Coronary artery (tissue), 2 donors: ENCODE measurements at places on chromosomes 1 and 21.

- DNase-seq: no peak
These were observed 97.0 kb upstream of the DPH5 start for GRCh38 chr1:101122452-101123166.

DNA sequence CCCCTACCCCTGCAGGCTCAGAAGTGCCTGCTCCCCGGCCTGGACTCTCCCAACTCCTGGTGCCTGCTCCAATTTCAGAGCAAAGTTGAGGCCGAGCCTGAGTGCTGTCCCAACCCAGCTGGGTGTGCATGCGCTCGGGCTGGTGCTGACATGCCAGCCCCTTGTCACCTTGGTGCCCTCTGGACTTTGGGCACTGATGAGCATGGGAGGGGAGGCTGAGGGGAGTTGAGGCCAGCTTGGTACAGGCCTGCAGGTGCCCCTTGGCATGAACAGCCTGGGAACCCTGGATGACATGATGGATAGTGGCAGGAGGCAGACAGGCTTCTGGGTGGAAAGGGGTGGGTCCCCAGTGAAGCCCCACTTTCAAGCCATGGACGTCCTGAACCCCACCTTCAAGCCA, 366.1 kb upstream of the NEGR1 start:
- no peak for DNase-seq

DNA sequence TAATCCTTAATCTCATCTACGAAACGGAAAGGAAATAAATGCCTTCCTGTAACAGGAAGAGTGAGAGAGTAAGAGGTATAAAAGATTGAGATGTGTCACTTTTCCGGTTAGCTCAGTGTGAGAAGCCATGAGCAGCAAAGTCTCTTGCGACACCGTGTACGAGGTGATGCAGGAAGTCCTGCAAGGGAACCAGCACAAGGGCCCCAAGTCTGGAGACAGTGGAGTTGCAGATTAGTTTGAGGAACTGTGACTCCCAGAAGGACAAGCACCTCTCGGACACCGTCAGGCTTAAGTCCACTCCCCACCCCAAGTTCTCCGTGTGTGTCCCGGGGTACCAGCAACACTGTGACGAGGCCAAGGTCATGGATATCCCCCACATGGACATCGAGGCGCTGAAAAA, 592.3 kb upstream of the ADGRL2 start:
- DNase-seq: no peak

DNA sequence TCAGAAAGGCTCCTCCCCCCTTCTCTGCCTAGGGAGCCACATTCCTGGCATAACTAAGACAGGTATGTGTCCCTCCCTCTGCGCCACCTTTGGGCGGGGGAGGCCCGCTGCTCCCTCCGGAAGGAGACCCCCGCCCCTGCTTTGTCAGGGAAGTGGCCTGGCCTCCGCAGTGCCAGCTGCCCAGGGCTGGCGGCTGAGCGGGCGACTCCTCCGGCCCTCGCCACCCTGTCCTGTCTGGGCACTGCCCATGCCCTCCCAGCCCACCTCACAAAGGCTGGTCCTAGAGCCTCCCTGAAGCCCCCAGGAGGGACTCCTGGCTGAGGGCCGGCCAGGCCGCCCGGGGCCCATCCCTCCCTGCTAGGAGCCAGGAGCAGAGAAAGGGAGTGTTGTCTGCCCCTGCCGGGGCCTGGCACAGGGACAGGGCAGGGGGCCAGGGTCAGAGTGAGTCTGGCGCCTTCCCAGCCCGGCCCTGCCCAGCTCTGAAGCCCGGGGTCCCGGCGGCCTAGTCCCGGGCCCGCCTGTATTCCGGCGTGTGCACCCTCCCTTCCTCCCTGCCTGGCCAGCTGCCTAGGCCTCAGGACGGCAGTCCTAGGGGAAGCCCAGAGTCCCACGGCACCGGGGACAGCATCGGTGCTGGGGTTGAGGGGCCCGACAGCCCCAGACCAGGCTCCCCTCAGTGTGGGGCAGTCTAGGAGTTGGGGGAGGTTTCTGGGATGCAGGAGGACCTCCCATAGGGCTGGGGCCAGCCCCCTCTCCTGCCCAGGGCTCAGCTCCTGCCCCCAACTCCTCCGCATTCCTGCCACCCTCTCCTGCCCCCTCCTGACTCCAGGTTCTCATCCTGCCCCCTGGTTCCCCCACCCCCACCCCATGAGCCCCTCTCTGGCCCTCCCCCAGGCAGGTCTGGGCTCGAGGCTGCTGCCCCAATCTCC, 5.1 kb downstream of the AGRN start:
- DNase-seq: no peak

- no peak for DNase-seq
These were observed 1.1 kb downstream of the IGFN1 start for GRCh38 chr1:201191653-201192260.

- DNase-seq: no peak
These were observed 5.5 kb downstream of the KLHDC7A start for GRCh38 chr1:18486195-18486594.

- DNase-seq: no peak
These were observed 3.1 kb upstream of the YRDC start for GRCh38 chr1:37811027-37811655.

DNA sequence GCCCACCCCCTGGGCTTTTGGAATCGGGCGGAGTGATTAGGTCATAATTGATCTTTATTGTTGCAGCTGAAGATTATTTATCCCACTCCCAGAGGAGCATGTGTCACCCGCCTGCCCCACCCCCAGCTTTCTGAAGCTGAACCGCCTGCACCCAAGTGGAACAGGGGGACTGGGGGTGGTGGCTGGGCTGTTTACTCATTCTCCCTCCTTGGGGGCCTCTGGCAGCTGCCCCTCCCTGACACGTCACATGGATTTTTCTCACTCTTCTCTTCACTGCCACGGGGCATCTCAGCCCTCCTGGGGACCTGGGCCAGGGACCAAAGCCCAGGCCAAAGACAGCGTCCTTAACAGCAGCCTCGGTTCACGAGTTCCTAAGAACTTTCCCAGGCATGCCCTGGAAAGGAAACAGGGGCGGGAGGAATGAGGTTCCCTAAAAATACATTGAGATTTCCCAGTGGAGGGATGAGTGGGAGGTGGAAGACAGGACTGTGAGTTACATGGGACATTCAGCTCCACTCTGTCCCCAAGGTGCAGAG, 31.6 kb upstream of the SOX13 start:
- no peak for DNase-seq

DNA sequence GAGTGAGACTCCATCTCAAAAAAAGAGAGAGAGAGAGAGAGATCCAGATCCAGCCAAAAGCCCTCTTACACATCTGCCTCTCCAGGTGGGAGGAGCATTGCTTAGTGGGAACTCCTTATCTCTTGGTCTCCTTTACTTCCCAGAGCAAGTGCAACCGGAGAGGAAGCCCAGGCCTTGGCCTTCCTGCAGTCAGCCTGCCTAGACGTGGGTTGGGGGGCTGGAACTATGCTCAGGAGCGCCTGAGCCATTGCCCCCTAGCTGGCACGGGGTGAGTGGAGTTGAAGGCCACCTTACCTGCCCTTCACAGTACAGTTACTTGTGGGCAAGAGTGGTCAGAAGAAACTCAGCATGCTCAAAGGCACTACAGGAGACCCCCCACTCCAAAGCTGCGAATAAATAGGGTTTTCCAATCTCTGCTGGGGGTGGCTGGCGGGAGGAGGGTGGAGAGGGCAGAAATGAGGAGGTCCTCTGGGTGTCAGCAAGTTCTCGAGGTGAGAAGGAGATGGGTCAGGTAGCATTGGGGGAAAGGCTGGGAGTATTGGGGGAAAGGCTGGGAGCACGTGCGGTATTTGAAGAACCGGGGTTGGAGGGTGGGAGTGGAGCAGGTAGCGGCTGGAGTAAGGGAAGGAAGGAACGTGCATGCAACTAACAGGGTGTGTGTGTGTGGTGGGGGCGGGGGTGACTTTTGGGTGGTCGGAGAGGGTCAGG, 4.7 kb upstream of the DMBX1 start:
- DNase-seq: no peak

DNA sequence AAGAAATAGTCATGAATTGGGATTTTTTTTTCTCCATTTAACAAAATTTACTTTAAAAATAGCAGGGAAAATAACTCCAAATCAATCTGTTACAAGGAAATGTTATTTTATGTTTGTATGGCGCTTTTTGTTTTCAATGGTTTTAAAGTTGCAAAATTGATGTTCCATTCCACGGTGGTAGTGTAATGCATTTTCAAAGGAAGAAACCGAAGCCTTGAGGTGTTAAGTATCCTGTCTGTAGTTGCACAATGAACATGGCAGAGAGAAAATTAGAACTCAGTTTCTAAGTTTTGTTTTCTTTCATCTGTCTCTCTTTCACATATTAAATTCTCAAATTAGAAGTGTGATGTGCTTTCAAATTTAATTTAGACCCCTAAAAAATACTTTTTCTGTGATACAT, 841.8 kb downstream of the USP25 start:
- no peak for DNase-seq

DNA sequence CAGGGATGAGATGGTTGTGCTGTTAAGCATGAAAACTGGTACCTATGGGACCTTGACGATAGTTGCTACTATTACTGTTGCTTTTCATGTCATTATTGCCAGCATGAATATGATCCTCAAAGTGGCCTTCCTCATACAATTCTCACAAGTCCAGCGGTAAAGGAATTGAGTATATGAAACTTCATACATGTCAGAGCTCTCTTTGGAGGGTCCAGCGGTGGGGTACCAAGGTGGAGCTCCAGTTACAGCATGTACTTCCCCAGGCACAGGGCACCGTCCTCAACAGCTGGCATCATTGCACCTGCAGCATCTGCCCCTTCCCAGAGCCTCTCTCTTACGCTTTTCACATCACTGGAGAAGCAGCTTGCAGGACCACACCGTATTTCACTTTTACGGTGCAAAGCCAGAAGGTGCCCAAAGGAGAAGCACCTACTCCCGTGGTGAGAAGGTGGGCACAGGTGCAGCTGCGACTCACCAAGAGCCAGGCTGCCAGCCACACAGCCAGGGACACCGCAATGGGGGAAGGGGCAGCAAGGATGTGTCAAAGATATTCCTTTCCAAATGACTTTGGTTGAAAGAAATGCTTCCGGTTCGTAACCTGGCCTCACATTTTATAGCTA, 166.4 kb upstream of the IRF2BP2 start:
- DNase-seq: peak; percentile 76

- DNase-seq: no peak
These were observed 366.2 kb upstream of the ADAMTS5 start for GRCh38 chr21:27333096-27333495.

DNA sequence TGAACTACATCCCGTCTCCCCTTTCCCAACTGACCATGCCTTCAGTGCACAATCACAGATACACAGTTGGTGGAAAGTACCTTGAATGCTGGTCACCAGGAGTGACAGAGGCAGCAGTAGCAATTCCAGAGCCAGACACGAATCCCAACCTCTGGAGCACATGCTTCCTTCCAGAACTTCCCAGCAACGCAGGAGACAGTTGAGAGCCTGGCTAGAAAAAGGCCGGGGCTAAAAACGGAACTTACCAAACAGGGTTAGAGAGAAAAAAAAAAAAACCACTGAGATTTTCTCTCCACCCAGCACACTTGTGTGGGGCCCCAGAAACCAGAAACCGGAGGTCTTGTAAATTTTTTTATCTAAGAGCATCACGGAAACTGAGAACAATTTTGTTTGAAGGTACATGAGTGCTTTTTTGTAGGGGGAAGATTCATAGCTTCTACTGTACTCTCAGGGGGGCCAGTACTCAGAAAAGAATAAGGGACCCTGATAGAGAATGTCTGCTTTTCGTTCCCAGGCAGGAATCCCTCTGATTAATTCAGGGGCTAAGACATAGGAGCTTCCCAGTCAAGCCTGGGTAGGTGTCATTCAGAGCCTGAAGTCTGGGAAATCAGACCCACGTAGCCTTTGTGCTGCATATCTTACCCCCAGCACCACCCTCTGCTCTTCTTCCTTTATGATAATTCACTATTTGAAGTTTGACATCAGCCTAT, at the start of gene CD48:
CD48 (minus strand) TSS at position 221 of the 710 bp plus-strand sequence; CDS start at position 162, 59 bp downstream.
- no peak for DNase-seq

- no peak for DNase-seq
These were observed 26.0 kb upstream of the BCL9 start for GRCh38 chr1:147515045-147515869.

DNA sequence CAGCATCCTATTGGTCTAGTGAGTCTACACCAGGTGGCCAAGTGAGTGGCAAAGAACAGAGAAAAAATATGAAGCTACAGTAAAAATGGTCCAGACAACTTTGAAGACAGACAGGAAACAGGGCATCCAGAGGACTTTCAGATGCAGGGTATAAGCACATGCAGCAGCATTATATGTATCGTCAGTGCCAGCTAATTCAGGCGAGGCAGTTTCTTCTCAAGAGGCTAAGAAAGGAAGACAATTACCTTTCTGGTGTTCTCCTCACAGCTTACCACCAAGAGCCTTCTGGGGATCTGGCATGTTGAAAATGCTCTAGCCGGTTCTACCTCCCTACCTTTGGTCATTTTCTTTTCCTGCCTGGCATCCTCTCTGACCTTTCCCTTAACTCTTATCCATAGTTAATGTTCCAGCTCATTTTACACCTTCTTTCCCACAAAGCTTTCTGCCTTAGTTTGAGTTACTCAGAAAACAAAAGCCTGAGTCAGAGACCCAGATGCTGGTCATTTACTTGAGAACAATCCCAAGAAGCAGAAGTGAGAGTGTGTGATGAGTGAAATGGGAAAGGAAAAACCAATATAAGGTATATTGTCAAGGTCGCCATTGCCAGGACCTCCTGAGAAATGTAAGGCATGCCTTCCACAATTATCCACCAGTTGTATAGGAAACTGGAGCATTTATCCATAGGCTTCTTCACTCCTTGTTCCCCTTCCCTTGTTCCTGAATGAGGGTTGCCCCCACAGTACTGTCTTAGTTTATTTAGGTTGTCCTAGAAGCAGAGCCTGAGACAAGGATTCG, 444.1 kb downstream of the PLPP3 start:
- DNase-seq: no peak

DNA sequence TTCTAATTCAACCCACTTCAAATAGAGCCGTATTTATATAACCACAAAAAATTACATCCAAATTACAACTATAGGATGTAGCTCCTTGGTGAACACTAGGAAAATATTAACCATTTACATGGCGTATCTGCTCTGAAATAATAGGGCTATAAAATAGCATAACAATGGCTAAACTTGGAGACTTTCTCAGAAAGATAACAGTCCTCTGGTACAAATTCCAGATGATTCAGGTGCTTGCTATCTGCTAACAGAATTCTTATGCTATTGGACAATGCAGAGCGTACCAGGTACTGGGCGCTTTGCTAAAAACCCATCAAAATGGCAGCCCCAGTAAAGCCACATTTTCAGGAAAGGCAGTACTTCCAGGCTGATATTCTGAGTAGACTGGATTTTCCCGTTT, 209.7 kb upstream of the C8B start:
- no peak for DNase-seq

GRCh38 chr1:22880174-22880601, 92.5 kb downstream of the LACTBL1 start:
- no peak for DNase-seq

GRCh38 chr1:69567652-69568420, at the start of gene LRRC7:
LRRC7 (plus strand) TSS chr1:69567922; CDS start chr1:69568640, 718 bp downstream.
- no peak for DNase-seq
